ENCODE measurements at places on chromosomes 6 and 20.
A peak's percentile ranks its signal among the peaks of the same experiment; 100 is the strongest.

DNA sequence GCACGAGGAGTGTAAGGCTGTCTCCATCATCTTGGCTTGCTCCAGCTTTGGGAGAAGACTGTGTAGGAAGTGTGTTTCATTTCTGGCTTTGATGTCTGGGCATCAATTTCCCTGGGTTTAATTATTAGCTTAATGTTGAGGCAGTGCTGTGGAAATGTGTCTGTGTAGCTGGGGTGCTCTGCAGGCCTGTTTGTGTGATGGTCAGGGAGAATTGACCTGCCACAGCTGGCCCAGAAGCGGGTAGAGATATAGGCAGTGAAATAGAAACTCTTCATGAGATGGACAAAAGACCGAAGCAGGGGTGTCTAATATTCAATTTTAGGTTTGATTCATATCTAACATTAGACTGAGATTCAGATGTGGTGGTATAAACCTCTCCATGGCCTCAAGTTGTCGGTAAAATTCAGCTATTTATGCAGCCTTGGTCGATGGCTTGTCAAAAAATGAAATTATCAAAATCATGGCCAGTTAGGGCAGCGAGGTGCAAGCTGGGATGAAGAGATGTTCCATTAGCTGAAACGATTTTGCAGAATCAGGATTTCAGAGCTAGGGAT, 95.3 kb upstream of the SNX9 start:
- DNase-seq: no peak

DNA sequence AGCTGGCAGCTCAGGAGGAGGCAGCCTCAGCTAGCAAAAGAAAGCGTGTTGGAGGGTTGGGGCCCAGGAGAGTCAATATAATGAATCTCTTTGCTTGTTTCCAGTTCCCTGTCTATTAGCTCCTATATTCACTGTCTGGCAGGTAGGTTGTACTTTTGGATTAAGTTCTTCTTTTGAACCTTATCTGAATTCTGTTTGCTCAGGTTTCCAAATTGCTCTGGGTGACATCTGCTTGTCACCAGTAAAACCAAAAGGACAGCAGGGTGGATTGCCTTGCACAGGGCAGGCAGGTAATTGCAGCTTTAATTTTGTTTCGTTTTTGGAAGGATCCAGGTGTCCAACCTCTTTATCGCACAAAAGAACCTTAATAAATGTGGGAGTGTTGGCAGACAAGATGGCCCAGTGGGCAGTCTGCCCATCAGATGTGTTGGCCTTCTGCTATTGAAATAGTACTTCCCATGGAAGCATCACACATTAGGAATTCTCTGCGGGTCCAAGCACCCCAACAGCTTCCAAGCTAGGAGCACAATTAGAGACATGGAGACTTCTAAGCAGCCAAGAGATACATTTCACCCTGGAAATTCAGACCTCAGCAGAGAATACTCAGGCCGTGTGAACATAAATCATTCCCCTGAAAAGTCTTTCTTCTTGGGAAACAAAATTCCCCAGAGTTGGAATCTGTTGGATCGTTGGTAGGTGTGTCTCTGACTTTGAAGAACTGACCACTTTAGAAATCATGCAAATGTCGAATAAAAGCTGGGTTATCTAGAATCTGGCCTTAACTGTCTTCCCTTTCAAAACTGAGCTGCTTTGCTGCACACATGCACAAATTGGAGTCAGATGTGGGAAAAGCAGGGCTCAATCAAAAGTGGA, 286.9 kb upstream of the BMP2 start:
- DNase-seq: no peak

DNA sequence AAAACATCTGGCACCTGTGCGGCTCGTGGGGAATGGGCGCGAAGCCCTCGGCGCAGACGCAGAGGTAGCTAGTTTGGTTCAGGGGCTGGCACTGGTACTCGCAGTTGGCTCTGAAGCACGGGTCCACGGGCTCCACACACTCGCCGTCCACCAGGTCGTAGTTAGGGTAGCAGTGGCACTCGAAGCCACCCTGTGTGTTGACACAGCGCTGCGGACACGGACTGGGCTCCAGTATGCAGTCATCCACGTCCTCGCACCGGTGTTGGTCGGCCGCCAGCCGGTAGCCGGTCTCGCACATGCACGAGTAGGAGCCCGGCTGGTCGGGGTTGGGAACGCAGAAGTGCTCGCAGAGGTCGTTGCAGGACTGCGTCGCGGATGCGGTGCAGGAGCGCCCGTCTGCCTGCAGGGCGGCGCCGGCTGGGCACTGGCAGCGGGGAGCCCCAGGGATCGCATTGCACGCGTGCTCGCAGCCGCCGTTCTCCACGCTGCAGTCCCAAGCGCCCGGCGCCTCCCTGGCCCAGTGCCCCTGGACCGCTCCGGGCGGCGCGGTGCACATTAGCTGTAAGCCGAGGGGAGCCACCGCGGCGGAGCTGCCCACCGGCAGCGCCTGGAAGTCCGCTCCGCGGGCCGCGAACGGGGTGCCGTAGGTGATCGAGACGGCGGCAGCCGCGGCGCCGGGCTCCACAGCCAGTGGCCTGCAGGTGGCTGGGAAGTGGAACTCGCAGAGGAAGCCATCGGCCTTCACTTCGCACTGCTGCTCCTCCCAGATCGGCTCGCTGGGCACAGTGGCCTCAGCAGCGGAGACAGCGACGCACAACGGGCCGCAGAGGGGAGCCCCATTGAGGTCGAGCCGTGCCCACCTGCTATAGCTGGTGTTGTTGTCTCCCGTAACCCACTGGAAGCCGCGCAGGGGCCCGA, 930 bp downstream of the THBD start:
- peak; percentile 70 for DNase-seq

- no peak for DNase-seq
These were observed 930.2 kb downstream of the TFAP2A start for GRCh38 chr6:9484686-9485085.

DNA sequence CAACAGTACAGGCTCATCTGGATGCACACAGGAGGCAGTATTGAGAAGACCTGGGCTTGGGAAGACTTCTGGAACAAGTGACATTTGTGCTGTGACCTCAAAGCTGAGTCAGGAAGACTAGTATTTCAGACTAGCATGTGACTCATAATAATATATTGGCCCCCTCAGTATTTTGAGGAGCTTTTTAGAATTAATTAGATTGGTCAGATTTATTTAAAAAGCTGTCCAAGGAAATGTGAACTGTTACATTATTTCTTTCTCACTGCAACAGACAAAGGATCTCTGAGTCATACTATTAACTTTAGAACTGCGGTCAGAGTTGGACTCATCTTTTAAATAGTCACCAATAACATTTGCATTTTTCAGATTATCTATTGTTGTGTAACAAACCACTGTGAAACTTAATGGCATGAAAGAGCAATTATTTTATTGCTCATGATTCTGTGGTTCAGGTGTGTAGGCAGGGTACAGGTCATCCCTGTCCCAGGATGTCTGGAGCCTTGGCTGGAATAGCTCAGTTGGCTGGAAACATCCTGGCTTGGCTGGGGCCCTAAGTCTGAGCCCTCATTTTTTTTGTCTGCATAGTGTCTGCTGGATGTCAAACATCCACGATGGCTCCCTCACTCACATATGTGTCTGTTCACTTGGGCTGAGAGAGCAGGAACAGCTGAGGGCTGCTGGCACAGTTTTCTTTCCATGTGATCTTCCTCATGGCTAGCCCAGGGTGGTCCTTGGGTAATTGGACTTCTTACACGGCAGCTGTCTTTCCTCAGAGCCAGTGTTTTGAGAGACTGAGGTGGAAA, 46.9 kb downstream of the MAP3K4 start:
- DNase-seq: peak; percentile 26

DNA sequence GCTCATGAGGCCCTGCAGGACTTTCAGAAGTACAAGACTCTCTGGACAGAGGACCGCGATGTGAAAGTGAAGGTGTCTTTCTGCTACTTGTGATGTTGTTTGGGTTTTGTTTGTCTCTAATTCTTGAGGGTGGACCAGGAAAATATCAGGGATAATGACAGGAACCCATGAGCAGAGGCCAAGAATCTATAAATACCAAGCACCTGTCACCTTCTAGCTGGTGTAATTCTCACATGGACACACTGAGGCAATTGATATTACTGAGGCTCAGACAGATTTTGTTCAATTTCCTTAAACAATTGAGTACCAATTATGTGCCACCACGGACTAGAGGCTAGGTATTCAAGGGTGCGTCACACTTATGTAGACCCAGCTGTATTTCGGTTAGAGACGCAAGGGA, 107.9 kb downstream of the DNAH8 start:
- DNase-seq: no peak

DNA sequence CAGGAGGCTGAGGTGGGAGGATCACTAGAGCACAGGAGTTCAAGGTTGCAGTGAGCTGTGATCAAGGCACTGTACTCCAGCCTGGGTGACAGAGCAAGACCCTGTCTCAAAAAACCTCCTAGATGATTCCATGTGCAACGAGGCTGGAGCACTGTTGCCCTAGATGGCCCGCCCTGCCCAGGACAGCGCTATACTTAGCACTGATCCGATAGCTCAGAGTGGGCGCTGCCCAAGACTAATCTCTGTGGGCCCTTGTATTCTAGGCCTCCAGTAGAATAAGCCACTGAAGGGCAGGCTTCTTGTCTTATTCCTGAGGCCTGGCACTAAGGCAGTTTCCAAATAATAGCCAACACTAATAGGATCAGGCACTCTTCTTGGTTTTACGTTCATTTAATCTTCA, 41.0 kb downstream of the STK35 start:
- DNase-seq: no peak

DNA sequence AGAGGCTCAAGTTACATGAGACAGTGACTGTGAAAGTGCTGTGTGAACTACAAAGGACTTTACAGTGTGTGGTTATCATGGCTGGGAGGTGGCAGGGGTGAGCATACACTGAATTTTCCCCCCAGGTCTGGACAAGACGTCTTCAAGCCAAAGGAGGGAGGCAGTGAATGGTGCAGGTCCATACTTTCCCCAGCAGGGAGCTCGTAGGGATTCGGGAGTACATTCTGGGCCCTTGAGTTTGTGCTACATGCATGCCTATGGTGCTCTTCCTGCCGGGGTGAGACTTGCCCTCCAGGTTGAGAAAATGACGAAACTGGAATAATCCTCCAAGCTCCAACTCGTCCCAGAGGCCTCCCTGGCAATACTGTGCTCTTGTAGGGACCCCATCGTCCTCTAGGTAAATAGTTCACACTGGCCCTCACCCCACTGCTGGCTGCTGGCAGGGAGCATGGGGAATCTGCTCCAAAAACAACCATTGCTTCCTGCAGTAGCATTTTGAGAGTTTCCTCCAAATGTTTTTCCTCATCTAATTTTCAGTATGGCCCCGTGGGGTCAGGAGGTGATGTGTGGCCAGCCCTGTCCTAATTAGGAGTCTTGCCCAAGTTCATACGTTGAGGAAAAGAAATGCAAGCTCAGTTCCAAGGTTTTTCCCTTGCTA, 57.6 kb downstream of the ZNF831 start:
- DNase-seq: no peak

GRCh38 chr20:24877652-24878051, 71.4 kb upstream of the CST7 start:
- DNase-seq: no peak

GRCh38 chr20:24875078-24875477, 74.0 kb upstream of the CST7 start:
- no peak for DNase-seq

DNA sequence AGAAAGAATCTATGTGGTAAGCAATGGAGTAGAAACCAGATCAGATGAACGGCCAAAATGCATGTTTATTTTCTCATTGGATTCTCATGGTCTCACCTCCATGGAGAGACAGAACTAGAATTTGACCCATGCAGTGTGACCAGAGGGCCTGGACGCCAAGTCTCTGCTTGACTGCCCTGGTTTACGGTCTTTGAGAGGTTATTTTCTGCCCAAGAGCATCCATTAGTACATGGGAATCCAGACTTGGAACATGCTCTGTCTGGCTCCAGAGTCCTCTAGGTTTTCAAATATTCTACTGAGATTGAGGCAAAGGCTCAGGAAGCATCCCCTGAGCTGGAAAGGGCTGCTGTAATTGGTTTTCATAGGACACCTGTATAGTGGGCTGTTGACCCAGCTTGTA, 45.5 kb upstream of the UST start:
- DNase-seq: no peak

GRCh38 chr6:34705241-34705640, 8.7 kb upstream of the ILRUN start:
- no peak for DNase-seq

- peak; percentile 11 for DNase-seq
These were observed 167.4 kb downstream of the SASH1 start for GRCh38 chr6:148509800-148510581.

DNA sequence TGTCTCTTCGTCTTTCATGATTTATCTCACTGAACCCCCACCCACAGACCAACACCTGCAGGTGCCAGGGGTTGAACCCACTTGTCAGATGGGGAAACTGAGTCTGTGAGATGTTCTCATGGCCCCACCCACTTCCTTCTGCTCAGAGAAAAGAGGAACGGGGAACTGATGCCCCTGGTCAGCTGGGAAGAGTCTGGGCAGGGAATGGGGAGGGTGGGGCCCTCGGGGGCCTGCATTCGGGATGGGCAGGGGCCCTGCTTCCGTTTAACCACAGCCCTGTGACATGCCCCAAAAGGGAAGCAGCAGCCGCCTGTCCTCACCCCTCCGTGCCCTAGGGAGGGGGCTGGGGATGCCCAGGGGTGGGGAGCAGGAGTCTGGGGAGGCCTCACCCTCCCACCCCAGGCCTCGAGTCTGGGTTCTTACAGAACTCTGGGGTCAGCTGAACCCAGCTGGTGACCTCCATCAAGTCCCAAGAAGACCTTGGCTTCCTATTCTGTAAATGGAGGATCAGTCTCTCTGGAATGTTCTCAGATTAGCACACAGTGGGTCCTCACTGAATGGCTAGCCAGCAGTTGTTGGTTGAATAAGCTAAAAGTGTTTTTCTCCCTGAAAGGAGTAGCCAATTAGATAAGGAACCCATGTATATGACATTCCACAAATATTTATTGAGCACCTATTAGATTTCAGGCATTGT, 81.5 kb downstream of the CEBPB start:
- no peak for DNase-seq

GRCh38 chr6:129133770-129134192, 250.8 kb downstream of the LAMA2 start:
- DNase-seq: no peak

- no peak for DNase-seq
These were observed 9.0 kb downstream of the FKBP1A start for GRCh38 chr20:1383623-1384404.

DNA sequence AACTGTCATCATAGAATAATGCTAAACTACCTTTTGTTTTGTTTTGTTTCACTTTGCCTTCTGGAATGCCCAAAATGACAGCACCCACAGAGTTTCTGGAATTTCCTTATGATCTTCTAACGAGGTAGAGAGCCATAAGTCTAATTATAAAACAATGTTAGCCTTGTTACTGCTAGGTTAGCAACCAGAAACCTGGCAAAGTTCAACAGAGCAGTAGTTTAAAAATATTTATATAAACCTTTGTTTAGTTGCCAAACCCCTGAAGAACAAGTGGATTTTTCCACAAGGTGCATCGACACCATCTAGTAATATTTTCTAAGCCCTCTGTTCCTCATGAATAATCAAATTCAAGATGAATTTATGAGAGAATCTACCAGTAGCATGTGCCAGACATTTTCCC, 27.6 kb upstream of the IPCEF1 start:
- no peak for DNase-seq

Data from activated CD4-positive, alpha-beta T cell treated with anti-CD3 and anti-CD28 coated beads, Interleukin-2, Interleukin-6, amounts not matched to agents 100 ng/mL and 50 ng/mL, durations not matched to agents 16 hours and 8 hours (primary cell).